ENCODE measurements at places on chromosomes 2 and 18. TPM values are rescaled to one million over a fixed set of nuclear protein-coding genes. Genes with fewer than 3 reads are reported as not detected.

The ANO7 gene
- total RNA-seq = not detected

- no peak for DNase-seq
Observed at GRCh38 chr2:8987410-8987809, 16.1 kb downstream of the MBOAT2 start.

- no peak for DNase-seq
Observed at GRCh38 chr2:144517866-144518747, 1.8 kb downstream of the ZEB2 start.

DNA sequence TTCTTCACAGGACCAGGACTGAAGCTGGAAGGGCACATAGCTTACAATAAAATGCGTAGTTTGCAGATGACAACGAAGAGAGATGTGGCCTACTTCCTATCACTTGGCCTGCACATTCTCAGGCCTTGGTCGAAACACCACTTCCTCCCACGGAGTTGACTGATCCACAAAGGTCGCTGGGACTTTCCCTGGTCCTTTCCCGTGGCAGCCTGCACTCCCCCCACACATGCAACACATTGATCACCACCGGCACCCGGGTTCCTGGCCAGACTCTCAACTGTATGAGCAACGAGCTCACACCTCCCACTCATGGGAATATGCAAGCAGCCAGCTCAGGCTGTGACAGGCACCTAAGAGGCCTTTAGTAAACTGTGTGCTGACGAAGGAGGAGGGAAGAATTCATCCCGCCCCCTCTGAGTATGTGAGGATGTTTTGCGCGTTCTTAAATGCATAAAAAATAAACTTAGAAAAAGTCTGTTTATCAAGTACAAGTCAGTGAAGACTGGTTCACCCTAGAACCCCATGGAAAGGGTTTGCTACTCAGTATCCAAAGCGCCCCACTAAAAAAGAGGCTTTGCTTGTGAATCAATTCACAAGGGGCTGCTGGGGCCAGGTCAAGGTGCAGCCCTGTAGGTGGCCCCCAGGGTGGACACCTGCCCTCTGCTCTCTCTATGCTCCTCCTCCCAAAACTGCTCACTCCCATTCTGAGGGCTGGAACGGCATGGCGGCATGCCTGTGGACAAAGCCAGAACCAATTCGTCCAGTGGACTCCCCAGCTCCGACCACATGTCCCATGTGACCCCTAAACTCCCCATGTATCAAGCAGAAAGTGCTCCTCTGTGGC lies 154.3 kb downstream of the EIPR1 start:
- DNase-seq = no peak
